Activated CD4-positive, alpha-beta T cell treated with anti-CD3 and anti-CD28 coated beads for 36 hours (primary cell): ENCODE measurements at places on chromosomes 3 and 15.

DNA sequence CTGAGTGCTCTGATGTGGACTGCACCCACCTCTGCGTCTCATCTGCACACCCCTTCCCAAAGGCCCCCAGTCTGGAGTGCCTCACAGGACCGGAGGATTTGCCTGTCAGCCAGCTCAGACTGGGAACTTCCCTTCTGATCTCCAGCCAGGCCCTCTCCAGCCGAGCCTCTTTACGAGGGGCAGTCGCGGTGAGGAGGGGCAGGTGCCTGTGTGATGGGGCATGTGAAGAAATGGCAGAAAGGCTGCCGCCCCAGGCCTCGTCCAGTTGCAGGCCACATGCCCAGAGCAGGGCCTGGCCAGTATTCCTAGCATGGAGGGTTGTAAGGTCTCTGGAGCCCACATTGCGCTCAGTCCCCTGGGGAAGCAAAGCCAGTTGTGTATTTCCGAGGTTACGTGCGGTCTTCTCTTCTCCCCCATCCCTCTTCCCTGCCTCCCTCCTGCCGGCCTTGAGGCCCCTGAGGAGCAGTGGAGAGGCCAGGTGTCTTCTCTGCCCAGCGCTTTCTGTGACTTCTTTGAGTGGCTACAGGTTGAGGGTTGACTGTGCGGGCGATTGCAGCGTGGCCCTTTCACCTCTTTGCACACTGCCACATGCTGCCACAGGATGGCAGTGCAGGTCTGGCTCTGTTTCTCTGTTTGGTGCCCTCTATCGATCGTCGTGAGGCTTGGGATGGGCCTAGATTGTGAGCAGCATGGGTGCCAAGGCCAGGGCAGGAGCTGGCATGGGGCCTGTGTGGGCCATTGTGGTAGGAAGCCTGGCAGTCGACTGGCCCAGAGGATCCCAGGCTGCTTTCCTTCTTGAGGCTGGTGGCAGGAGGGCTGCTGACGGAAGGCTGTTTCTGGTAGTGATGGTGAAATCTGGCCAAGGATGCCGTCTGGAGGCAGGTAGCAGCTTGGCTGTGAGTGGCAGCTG lies 5.3 kb downstream of the CLK3 start:
- peak; percentile 90 for DNase-seq

DNA sequence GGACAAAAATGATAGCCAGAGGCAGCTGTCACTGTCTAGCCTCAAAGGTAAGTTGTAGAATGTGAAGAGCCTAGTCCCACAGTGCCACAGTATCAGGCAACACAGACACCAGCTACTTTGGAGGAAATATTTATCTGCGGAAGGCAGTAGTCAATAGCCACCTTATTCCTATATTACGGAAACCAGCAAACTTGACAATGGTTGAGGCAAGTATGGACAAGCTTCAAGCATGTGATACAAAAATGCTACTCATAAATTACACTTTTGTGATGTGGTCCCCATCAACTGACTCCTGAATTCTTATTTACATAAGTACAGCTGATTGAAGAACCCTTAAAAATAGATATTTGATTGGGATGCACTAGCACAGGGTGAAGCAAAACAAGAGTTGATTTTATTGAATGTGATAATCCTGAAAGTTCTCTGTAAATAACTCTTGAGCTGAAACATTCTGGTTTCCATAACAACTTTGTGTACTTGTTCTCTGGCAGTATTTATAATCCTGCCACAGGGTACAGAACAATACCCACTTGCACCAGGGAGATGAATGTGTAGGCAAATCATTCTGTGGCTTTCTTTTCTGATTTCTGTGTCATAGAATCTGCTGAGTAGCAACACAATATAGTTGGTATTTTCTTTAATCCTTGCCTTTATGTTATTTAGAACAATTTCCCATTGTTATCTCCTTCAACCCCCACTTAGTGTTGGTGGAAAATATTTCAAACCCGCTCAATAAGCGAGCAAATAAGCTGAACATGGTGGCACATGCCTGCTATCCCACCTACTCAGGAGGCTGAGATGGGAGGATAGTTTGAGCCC lies at the start of gene ANKUB1:
Gene ANKUB1 (minus strand): TSS at position 103 of the 819 bp plus-strand sequence. CDS start 188 bp downstream, outside the sequence.
- no peak for DNase-seq

DNA sequence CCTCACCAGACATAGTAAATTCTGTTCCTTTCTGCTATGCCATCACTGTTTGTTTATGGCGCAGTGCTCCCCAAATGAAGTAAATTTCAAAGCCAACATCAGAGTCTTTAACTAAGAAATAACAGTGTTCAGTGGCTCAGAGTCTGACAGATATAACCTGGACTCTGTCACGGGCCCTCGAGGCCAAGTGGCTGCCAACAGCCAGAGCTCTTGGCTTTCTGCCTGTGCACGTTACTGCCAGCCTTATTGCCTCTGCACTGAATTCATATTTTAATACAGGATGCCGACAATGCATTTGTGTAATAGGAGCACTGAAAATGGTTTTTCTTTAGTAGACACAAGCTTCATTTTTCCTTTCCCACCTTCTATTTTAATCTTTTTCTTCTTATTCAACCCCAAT lies 219.9 kb downstream of the NLGN1 start:
- DNase-seq = no peak

DNA sequence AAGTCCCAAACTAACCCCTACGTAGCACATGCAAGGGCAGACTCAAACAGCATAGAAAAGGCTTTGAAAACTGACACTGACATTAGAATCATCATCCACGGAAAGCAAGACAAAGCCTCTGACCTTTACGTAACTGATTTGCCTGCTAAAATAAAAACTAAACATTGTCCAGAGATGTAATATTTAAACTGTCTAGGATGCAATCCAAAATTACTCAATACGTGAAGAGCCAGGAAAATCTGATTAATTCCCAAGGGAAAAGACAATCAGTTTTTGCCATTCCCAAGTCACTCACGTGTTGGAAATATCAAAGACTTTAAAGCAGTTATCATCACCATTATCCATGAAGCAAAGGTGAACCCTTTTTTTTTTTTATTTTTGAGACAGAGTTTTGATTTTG lies 13.3 kb upstream of the IQCF1 start:
- DNase-seq = no peak
